ENCODE measurements at places on chromosomes 1 and 21. TPM values are rescaled to one million over a fixed set of nuclear protein-coding genes. Genes with fewer than 3 reads are reported as not detected.

DNA sequence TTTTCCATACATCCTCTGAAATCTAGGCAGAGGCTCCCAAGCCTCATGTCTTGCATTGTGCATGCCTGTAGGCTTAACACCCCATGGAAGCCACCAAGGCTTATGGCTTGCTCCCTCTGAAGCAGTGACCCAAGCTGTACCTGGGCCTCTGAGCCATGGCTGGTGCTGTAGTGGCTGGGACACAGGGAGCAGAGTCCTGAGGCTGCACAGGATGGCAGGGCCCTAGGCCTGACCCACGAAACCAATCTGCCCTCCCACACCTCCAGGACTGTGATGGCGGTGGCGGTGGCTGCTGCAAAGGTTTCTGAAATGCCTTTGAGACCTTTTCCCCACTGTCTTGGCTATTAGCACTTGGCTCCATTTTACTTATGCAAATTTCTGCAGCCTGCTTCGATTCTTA lies 429.5 kb downstream of the NPHP4 start:
- DNase-seq = no peak

GRCh38 chr1:9746211-9746610 lies 77.6 kb downstream of the CLSTN1 start:
- DNase-seq = peak; percentile 9

- DNase-seq = no peak
These were observed 1.3 kb upstream of the PATJ start for GRCh38 chr1:61740751-61741700.

DNA sequence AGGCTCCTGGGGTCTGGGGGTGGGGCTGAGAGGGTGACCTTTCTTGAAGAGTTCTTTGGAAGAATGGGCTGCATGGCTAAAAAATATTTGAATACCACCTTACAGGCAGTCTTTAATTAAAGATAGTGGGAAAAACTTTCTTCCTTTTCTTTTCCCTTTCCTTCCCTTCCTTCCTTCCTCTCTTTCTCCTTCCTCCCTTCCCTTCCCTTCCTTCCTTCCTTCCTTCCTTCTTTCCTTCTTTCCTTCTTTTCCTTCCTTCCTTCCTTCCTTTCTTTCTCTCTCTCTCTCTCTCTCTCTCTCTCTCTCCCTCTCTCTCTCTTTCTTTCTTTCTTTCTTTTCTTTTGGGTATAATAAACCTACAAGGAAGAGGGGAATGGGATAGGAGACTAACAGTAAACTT lies 77.8 kb upstream of the EDN2 start:
- no peak for DNase-seq

GRCh38 chr1:234214129-234214910 lies 158.9 kb upstream of the COA6 start:
- DNase-seq = peak; percentile 63

GRCh38 chr1:48217856-48218255 lies 4.7 kb upstream of the SLC5A9 start:
- DNase-seq = no peak

- DNase-seq = no peak
These were observed 28.3 kb downstream of the NCMAP start for GRCh38 chr1:24584171-24584647.

DNA sequence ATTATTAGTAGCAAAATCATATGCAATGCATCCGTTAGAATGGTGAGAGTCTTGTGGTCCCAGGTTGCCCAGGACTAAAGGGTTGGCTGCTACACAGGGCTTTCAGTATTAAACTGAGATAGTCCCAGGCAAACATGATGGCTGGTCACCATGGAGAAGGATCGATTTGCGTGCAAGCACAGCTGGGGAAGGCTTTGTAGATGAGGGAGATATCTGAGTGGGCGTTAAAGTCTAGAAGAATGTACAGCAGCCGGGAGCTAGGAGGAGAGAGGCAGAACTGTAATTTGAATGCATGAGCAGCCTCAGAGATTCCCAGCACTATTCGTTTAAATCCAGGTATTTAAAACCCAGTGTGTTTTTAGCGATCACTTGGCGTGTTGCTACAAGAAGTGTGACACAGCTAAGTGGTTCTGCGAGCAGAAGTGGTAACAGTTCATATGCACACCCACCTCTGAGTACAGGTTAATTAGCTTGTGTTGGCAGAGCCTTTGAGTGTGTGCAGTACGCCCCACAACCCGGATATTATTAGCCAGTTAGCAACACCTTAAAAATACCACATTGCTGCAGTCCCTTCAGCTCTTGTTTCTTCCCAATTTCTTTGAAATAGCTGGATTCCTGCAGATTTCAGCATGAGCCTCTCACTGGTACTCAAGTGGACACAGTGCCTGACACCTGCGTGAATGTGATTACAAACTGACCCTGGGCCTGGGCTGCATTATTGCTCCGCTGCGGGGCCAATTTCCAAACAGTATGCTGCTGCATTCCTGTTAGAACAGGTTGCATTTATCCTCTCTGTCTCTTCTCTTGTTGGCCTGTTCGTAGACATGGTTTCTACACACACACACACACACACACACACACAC lies 67.2 kb upstream of the SCAF4 start:
- no peak for DNase-seq

DNA sequence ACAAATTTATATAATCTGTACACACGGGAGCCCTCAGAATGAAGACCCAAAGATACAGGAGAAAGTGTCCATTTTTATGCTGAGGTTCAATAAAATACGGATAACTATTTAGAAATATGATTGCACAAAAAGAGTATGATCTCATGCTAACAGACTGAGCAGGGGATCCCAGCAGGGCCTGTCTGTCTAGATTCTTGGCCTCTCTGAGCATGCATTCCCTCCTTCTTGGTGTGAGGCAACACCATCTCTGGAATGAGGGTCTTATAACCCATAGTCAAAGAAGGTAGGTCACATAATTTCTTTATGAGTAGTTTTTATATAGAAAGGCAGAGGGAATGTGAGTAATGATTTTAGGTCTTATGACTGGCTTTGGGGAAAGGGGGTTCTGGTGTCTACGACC lies 5.4 kb downstream of the PRMT6 start:
- DNase-seq = no peak

GRCh38 chr1:1919304-1920056 lies 401 bp upstream of the TMEM52 start:
- peak; percentile 99 for DNase-seq

DNA sequence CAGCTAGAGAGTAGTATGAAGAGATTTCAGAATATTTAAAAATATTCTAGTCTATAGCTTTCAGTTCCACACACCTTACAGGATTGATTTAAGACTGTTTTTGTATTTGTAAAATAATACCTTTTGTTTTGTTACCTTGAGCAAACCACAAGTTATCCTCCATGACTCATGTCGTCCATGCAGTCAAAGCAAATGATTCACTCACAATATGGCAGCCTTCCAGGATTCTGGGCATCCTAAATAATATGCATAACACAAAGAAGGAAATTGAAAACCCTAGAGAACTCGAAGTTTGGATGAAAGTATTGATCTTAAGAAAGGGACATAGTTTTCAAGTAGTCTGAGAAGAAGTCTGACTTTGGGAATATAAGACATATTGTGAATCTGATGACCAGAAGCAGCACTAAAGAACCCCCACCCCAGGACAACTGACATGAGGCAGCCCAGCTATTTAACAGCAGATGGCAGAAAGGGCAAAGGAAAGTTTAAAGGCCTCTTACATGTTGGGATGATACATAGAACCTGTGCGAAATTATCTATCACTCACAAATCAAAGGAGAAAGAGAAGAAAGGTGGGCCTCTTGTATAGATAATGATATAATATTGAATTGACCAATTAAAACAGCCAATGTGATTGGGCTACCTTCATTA lies 857.9 kb downstream of the BRINP3 start:
- DNase-seq = no peak

DNA sequence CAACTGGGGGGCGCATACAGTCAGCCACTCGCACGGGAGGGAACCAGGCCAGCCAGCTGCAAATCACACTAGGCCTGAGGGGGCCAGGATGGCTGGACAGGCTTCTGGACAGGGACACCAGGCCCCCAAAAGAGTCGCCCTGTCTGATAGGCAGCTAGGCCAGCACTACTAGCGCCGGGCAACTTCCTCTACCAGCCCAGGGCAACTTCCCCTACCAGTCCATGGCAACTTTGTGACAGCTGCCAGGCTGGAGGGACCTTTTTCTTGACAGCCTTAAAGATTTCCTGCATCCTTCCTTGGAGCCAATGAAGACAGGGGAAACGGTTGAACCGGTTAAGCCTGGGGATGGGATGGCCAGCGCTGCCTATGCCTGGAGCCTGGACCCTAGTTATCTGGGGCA lies 5.1 kb downstream of the IFFO2 start:
- no peak for DNase-seq

Gene CBR1
- 36.5 TPM for total RNA-seq

Gene SSBP3
- 24.2 TPM for total RNA-seq

Gene LEFTY2
- total RNA-seq = 0.13 TPM

Gene C1orf115
- total RNA-seq = 8.9 TPM

Gene CELA3B
- total RNA-seq = 0.42 TPM

Measured in psoas muscle (tissue), 8 donors.